ENCODE measurements at places on chromosomes 12 and 14.

- no peak for DNase-seq
Measured at GRCh38 chr14:61120576-61120975, 139.5 kb downstream of the SLC38A6 start.

- DNase-seq = no peak
Measured at GRCh38 chr12:30015631-30016337, 232.0 kb upstream of the TMTC1 start.

- DNase-seq = no peak
Measured at GRCh38 chr14:83873669-83874068, 1656.3 kb upstream of the FLRT2 start.

GRCh38 chr12:7176595-7176994, 12.9 kb upstream of the PEX5 start:
- no peak for DNase-seq

GRCh38 chr12:111975161-111975931, 37.6 kb downstream of the TMEM116 start:
- DNase-seq = no peak

GRCh38 chr12:119665164-119665929, 2.6 kb upstream of the PRKAB1 start:
- DNase-seq = no peak

DNA sequence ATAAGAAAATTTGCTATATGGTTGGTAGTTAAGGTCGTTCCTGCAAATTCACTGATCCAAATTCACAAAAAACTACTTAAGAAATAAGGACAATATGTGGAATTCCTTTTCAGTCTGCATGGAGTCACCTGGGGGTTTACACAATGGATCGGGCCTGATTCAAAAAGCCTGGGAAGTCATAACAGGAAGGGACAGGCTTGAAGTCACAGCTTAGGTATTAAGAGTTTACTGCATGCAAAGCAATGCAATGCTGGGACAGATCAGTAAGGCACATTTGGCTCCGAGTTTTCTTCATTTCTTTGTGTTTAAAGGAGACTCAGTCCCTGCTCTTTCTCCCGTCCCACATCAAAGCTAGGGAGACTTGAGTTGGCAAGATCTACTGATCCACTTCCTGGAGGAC, 153.3 kb downstream of the NTF3 start:
- DNase-seq = no peak

DNA sequence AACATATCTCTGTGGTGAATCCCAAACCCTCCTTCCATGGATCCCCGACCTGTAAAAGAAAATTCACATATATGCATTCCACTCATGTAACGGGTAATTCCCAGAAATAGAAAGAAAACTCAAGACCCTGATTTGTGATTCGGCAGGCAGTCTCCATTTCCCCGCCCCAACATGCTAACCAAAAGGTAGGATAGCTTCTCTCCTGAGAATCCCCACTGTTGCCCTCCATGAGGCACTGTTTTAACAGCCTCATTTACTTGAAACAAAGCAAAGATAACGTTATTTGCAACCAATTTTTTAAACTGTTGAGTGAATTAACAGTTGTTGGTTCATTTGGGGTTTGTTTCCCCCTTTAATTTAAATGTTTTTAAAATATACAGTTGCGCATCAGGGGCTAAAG, 774 bp upstream of the SLC2A13 start:
- DNase-seq = no peak

DNA sequence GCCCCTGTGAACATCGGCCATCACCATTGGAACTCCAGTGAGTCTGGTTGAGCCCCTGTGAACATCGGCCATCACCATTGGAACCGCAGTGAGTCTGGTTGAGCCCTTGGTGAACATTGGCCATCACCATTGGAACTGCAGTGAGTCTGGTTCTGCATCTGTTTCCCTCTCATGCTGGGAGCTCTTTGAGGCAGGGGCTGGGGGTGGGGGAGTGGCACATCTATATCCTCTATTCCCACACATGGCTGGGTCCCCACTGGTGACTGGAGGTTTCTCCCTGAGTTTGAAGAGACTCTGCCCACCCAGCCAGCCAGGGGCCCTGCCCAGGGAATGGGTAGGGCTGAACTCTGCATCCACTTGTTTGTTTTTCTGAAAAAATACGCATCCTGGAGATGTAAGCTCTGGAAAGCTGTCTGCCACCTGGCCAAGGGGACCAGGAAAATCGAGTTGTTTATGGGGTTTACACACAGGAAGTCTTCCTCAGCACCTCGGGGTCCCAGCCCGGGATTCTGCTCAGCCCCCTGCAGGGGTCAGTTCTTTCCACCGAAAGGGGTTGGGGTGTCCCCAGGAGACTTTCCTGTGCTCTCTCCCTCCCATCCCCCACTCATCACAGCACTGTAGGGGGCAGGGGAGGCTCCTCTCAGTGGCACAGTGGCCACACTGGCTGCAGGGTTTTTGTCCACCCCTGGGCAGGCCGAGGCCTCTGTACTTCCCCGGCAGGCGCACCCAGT, 170.5 kb upstream of the GSC start:
- DNase-seq = no peak

- DNase-seq = no peak
Measured at GRCh38 chr12:31261744-31262143, 64.2 kb downstream of the SINHCAF start.

DNA sequence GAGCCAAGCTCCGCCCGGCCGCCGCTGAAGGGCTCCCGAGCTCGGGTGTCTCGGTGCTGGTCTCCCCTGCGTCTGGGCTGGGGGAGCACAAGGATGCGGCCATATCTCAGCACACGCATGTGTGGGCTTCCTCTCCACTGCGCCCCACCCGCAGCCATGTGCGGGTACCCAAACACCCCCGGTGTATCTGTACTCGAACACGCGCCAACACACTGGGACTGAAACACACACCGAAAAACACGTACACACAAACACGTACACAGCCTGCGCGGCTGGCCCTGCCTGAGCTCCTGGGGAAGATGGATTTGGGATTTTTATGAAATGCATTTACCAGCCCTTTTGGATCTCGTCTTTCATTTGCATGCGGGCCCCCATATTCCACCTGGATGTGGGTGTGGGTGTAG, 897 bp upstream of the TBX3 start:
- DNase-seq = no peak

GRCh38 chr12:123490089-123490488, 32.1 kb downstream of the SNRNP35 start:
- DNase-seq = no peak

GRCh38 chr14:36834293-36834692, 172.6 kb downstream of the PAX9 start:
- no peak for DNase-seq

- no peak for DNase-seq
Measured at GRCh38 chr14:68583548-68584280, 209.2 kb downstream of the ZFP36L1 start.

- DNase-seq = no peak
Measured at GRCh38 chr12:87405918-87406317, 623.3 kb downstream of the C12orf50 start.

- DNase-seq = no peak
Measured at GRCh38 chr12:19792028-19792427, 352.7 kb downstream of the AEBP2 start.

- no peak for DNase-seq
Measured at GRCh38 chr14:40416565-40416964, 984.3 kb upstream of the FBXO33 start.

DNA sequence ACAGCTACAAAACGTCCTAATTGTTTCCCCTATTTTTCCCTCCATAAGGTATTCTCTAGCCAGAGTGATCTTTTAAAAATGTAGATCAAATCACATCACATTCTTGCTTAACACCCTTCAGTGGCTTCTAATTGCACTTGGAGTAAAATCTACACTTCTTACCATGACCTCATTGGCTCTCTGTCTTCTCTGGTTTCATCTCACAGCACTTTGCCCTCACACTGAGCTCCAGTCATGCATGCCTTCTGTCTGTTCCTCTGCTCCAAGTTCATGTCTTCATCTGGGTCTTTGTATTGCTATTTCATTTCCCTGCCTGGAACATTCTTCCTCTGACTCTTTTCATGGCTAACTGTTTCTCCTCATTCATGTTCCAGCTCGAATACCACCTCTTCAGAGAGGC, 220.4 kb upstream of the GARIN6 start:
- DNase-seq = no peak
